ENCODE measurements at places on chromosomes 7 and 10. TPM values are rescaled to one million over a fixed set of nuclear protein-coding genes. Genes with fewer than 3 reads are reported as not detected.

Gene TM9SF3
- total RNA-seq: 42.2 TPM

Gene PDZD8
- 21.1 TPM for total RNA-seq

DNA sequence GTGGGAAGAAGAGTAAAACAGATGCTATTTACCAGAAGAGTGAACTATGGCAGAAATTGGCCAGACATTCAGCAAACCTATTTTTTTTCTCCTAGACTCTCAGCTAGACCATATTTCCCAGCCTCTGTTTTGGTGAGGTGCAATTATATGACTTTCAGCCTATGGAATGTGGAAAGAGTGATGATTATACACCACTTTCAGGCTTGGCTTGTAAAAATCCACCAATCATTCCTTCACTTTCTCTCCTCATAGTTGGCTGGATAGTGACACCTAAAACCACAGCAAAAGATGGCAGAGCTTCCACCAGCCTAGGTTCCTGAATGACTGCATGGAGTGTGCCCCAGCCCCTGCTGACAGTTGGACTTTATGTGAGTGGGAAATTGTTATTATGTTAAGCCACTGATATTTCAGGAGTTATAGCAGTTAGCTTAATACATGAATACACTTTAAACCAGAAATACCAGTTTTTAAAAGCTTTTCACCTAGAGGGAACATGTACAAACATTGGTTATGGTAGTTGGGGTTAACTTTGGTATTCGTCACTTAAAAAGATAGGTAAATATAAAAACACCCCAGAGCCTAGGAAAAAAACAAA, 19.1 kb upstream of the TNKS2 start:
- no peak for DNase-seq

DNA sequence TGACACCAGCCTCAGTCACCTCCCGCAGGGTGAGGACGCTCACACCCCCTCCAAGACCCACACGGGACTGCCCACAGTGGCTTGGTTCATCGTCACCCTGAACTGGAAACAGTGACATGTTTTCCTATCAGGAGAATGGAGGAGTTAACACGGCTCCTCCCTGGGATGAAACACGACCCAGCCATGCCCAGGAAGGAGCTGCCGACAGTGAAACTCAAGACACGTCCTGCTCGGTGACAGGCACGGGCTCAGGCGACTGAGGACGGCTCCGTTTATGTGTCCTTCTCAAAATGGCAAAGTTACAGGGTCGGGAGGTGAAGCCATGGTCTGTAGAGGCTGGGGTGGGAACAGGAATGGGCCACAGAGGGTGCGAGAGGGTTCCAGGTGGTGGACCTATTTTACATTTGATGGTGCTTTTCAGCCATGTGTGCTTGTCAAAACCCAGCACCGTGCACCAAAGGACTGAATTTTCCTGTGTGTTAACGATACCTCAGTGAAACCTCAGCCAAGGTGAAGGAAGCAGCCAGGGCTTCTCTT, 272.4 kb downstream of the ADARB2 start:
- peak; percentile 52 for DNase-seq

DNA sequence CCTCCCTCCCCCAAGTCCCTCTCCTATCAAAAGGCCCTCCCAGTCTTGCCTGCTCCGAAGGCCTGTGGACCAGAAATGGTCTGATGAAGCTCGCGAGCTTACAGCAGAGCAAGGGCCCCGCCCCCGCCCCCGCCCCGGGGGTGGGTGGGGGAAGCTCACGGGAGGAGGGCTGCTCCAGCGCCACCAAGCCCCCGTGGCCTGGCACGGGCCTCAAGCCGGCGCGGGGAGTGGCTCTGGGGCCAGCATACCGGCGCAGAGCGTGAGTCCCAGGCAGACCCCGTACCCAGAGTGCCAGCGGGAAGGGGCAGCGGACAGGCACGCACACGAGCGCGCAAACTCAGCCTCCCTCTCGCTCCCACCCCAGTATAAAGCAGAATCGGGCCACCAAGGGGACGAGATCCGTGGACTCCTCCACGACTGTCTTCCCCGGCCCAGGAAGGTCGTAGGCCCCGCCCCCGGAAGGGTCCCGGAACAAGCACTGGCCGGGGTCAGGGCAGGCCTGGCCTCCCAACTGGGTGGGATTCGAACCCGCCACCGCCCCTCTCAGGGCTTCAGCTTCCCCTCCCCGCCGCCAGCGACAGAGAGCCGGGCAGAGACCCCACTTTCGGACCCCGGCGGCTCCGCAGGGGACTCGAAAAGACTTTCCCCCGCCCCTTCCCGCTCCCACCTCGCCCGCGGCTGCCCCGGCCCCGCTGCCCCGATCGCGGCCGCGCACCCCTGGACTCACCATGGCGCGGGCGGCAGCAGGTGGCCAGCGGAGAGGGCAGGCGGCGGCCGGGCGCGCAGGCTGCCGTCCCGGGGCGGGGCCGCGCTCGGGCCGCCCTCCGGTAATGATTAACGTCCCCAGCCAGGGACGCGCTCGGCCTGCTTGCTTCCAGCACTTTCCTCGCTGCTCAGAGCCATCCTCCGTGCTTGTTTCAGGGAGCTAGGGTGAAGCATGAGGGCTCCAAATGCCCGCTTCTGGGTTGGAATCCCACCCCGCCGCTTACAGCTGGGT, at the start of gene PCBD1:
PCBD1 (minus strand) TSS at position 762 of the 997 bp plus-strand sequence; CDS start at position 730, 32 bp downstream.
- peak; percentile 90 for DNase-seq

DNA sequence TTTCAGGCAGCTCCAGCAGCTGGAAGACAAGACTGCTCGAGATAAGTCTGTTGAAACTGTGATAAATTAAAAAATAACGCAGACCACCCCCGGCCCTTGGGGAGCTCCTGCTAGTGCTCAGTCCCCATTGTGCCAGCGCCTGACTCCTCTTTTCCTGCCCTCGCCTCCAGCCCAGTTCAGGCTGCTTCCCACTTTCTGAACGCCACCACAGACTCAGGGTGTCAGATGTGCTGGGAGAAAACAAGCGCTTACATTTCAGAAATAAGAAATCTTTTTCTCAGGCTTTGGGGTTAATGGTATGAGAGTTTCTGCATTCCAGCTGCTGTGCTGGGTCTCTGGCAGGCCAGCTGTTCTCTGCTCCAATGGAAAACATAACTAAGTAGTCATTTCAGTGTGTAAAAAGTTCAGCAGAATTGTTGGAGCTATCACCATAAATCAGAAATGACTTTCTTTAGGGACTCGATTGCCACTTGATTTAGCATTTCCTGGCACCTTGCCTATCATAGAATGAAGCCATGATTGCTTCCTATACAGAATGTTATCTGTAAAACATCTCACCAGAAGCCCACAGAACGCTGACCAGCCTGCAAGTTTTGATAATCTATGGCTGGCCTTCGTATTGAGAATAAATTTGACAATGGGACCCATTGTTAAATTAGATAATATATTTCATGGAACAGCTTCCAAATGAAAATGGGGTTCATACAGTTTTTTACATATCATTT, 257.0 kb upstream of the ZNF32 start:
- DNase-seq: no peak

DNA sequence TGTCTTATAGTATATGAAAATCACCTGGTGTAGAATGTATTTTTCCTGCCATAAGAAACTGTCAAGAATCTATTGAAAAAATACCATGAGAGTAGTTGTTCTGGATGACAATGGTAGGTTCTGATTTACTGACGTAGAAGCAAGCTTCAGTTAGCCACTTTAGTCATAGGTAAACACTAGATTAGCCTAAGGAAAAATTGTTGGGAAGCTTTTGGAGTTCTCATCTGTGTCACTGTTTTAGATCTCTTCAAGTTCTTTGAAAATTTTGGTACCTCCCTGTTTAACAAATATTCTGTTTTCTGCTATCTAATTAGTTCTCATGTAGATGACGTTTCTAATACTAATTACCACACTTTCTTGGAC, 131.8 kb downstream of the ADK start:
- DNase-seq: no peak

DNA sequence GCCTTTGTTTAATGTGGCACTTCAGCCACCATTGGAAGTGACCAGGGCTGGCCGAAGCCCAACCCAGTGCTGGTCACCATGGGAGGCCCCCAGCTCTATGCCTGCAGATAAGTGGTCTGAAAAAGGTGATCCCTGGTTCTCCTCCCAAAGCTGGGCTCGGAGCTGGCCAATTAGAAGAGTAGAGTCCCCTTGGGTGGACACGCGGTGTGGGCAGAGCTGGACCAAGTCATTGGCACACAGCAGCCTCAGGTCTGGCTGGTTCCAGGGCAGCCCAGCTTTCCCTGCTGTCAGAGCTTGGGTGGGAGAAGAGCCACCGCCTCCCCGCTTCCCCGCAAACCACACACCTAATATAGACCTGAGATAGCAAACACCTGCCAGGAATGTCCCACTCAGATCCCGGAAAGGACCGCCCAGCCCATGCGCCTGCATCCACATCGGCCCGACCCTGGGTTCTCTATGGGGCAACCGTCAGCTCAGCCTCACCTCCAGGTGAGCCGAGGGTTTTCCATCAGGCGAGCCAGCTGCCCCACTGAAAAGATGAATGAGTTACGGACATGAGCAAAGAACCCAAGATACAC, 84.3 kb downstream of the TCERG1L start:
- DNase-seq: no peak
